Activated CD8-positive, alpha-beta T cell treated with anti-CD3 and anti-CD28 coated beads for 36 hours (primary cell): ENCODE measurements at places on chromosomes 16 and 17.

GRCh38 chr16:53849585-53849984, 145.6 kb downstream of the FTO start:
- H3K27ac ChIP-seq, result no peak overlapping the region
- DNase-seq, result no peak
- H3K36me3 ChIP-seq, result peaks cover 32% of the 10 kb centered on the region
- H3K27me3 ChIP-seq, result no peaks in the 10 kb centered on the region
- no peak overlapping the region for H3K4me3 ChIP-seq

DNA sequence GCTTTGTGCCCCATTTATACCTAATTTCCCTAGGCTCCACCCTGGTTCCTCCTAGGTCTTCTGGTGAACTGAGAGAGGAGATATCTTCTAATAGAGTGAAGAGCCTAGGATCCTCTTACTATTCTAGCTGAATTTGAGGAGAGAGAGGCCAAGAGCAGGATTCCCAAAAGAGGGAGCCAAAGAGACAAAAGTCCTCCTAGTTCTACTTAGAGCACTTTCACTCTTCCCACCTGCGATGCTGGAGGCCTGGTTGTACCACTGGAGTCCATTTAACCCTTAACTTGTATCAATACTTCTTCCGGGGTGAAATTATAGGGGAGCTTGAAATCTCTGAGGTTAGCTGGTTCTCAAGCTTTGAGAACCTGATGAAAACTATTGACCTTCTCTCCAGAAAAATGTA, 3.4 kb upstream of the SSH2 start:
- no peak overlapping the region for H3K27ac ChIP-seq
- peaks cover 2% of the 10 kb centered on the region for H3K36me3 ChIP-seq
- no peak overlapping the region for H3K4me3 ChIP-seq
- DNase-seq, result no peak

- DNase-seq, result no peak
- H3K27ac ChIP-seq, result peak overlapping the region; percentile 3
- no peaks in the 10 kb centered on the region for H3K27me3 ChIP-seq
- H3K4me1 ChIP-seq, result peaks cover 22% of the 10 kb centered on the region
- H3K4me3 ChIP-seq, result no peak overlapping the region
These were observed 33.5 kb upstream of the ARL6IP1 start for GRCh38 chr16:18834864-18835263.

DNA sequence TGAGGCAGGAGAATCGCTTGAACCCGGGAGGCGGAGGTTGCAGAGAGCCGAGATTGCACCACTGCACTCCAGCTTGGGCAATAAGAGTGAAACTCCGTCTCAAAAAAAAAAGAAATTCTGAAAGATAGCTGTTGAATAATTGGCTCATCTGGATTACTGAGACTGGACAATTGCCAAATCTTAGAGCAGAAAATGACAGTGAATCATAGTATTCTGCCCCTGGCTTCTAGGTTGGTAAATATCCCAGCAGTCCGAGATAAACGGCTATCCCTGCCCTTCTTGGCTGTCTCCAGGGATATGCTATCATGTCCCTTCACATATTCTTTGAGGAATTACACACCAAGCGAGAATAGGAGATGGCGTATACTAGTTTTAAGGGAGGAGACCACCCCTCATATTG, 35.5 kb upstream of the METTL16 start:
- no peak for DNase-seq
- H3K4me1 ChIP-seq, result peaks cover 9% of the 10 kb centered on the region
- no peak overlapping the region for H3K27ac ChIP-seq
- H3K4me3 ChIP-seq, result no peak overlapping the region
- H3K36me3 ChIP-seq, result no peaks in the 10 kb centered on the region
- H3K27me3 ChIP-seq, result peaks cover 4% of the 10 kb centered on the region

GRCh38 chr17:83191388-83192160, 112.2 kb downstream of the METRNL start:
- peaks cover 19% of the 10 kb centered on the region for H3K4me1 ChIP-seq
- H3K36me3 ChIP-seq, result no peaks in the 10 kb centered on the region
- DNase-seq, result no peak
- H3K27me3 ChIP-seq, result no peaks in the 10 kb centered on the region

GRCh38 chr17:7838090-7839075, 4.4 kb downstream of the KDM6B start:
- peaks cover 54% of the 10 kb centered on the region for H3K4me1 ChIP-seq
- H3K36me3 ChIP-seq, result peaks cover 18% of the 10 kb centered on the region
- no peaks in the 10 kb centered on the region for H3K27me3 ChIP-seq
- H3K27ac ChIP-seq, result peak overlapping the region; percentile 92
- peak overlapping the region; percentile 83 for H3K4me3 ChIP-seq
- DNase-seq, result peak; percentile 63

GRCh38 chr16:29729116-29729521, 16.7 kb downstream of the C16orf54 start:
- H3K4me1 ChIP-seq, result peaks cover 33% of the 10 kb centered on the region
- peaks cover 6% of the 10 kb centered on the region for H3K36me3 ChIP-seq
- no peak for DNase-seq

- peak overlapping the region; percentile 55 for H3K4me3 ChIP-seq
- peak; percentile 91 for DNase-seq
- no peaks in the 10 kb centered on the region for H3K27me3 ChIP-seq
- peaks cover 19% of the 10 kb centered on the region for H3K4me1 ChIP-seq
- H3K36me3 ChIP-seq, result peaks cover 2% of the 10 kb centered on the region
These were observed 6.6 kb downstream of the KCNAB3 start for GRCh38 chr17:7922845-7923628.

- no peaks in the 10 kb centered on the region for H3K36me3 ChIP-seq
- no peak overlapping the region for H3K27ac ChIP-seq
- H3K4me1 ChIP-seq, result no peaks in the 10 kb centered on the region
- no peak for DNase-seq
- no peak overlapping the region for H3K4me3 ChIP-seq
These were observed 502.2 kb upstream of the CA10 start for GRCh38 chr17:52660692-52661091.

- no peaks in the 10 kb centered on the region for H3K4me1 ChIP-seq
- H3K27me3 ChIP-seq, result peaks cover 4% of the 10 kb centered on the region
- no peak overlapping the region for H3K4me3 ChIP-seq
- no peaks in the 10 kb centered on the region for H3K36me3 ChIP-seq
These were observed 26.2 kb downstream of the ADAMTS18 start for GRCh38 chr16:77408607-77409006.

DNA sequence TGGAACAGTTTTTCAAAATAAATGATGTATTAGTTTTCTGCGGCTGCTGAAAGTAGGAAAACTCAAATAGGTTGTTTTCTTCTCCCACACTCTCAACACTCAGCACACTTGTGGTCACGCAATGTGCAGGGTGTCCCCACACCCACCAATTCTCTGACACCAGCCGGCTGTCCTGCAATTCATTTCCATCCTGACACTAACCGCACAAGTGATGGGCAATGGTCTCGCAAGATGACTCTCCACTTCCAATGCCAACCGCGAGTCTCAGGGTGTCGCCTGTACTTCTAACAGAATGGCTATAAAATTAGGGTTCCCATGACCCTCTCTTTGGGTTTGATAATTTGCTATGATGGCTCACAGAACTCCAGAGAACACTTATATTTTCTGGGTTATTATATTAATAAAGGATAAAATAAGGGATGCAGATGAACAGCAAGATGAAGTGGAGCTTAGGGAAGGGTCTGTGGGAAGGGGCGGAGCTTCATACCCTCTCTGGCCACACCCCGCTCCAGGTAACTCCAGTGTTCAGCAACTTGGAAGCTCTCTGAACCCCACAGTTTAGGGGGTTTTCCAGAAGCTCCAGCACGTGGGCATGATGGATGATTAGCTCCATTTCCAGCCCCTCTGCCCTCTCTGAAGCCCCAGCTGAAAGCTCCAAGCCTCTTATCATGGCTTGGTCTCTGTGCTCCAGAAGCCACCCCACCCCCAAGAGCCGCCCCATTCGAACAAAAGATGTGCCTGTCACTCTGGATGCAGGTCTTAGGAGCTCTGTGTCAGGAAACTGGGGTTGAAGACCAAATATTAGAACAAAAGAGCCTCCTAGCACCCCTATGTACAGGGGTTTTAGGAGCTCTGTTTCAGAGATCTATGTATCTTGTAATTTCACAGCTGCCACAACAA, 19.8 kb downstream of the TAF1C start:
- H3K27me3 ChIP-seq, result peaks cover 8% of the 10 kb centered on the region
- peak; percentile 38 for DNase-seq
- no peak overlapping the region for H3K27ac ChIP-seq
- no peaks in the 10 kb centered on the region for H3K36me3 ChIP-seq
- no peak overlapping the region for H3K4me3 ChIP-seq
- no peaks in the 10 kb centered on the region for H3K4me1 ChIP-seq

- no peaks in the 10 kb centered on the region for H3K27me3 ChIP-seq
- H3K27ac ChIP-seq, result no peak overlapping the region
- DNase-seq, result no peak
These were observed 468.0 kb upstream of the RBFOX1 start for GRCh38 chr16:6864671-6865070.

GRCh38 chr17:40345161-40345993, 19.2 kb downstream of the GJD3 start:
- peaks cover 23% of the 10 kb centered on the region for H3K36me3 ChIP-seq
- H3K4me1 ChIP-seq, result peaks cover 73% of the 10 kb centered on the region
- H3K27me3 ChIP-seq, result no peaks in the 10 kb centered on the region
- DNase-seq, result no peak
- H3K27ac ChIP-seq, result peak overlapping the region; percentile 53
- peak overlapping the region; percentile 45 for H3K4me3 ChIP-seq

- peaks cover 63% of the 10 kb centered on the region for H3K4me1 ChIP-seq
- H3K4me3 ChIP-seq, result peak overlapping the region; percentile 57
- peak overlapping the region; percentile 89 for H3K27ac ChIP-seq
- DNase-seq, result peak; percentile 87
- H3K36me3 ChIP-seq, result no peaks in the 10 kb centered on the region
- peaks cover 51% of the 10 kb centered on the region for H3K27me3 ChIP-seq
These were observed 328.4 kb downstream of the MAF start for GRCh38 chr16:79272141-79272577.

DNA sequence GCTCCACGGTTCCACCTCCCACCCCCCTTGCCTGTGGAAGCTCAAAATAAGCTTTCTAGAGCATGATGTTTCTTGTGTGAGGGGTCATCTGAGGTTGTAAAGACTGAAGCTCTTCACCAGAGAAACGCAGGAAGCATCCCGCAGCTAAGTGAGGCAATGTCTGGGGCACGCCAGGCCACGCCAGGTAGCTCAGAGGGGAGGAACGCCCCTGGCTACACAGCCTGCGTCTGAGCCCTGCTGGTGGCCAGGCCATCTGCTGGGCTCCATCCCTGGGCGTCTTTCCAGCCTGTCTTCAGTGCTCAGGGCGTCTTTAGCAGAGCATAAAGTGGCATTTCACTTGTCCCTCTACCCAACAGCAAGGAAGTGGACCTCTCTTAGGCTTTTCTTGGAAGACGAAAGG, 15.2 kb downstream of the SOCS3 start:
- no peak for DNase-seq
- peak overlapping the region; percentile 13 for H3K27ac ChIP-seq
- peaks cover 46% of the 10 kb centered on the region for H3K4me1 ChIP-seq
- H3K4me3 ChIP-seq, result no peak overlapping the region
- H3K27me3 ChIP-seq, result no peaks in the 10 kb centered on the region
- H3K36me3 ChIP-seq, result no peaks in the 10 kb centered on the region

GRCh38 chr16:49605536-49606254, 232.1 kb downstream of the C16orf78 start:
- H3K27me3 ChIP-seq, result peaks cover 6% of the 10 kb centered on the region
- H3K4me1 ChIP-seq, result no peaks in the 10 kb centered on the region
- H3K27ac ChIP-seq, result no peak overlapping the region

DNA sequence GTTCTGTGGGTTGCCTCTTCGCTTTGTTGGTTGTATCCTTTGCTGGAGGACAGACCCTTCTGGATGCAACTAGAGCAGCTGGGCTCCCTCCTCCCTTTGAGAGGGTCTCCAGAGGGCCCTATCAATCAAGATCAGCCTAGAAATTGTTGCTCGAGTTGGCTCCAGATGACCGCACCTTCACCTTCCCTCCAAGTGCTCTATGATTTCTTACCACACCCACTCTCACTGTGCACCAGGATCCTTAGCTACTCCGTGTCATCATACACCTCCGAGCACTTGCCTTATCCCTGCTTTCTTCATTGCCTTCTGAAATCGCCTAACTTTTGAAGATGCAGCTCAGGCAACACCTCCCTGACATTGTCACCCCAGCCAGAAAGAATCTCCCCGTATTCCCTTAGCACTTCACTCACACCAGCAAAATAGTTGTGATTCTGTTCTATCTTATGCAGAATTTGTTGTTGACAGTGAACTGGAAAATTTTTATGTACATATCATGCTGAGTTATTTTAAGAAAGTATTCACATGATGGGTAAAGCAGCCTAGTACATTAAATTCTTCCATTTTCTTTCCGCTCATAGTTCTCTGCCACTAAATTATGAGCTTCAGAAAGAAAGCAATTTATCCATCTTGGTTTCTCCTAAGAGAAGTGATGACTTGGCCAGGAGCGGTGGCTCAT, 52.9 kb downstream of the ABAT start:
- no peaks in the 10 kb centered on the region for H3K27me3 ChIP-seq
- no peak for DNase-seq
- H3K27ac ChIP-seq, result peak overlapping the region; percentile 70
- H3K4me3 ChIP-seq, result no peak overlapping the region
- no peaks in the 10 kb centered on the region for H3K36me3 ChIP-seq

DNA sequence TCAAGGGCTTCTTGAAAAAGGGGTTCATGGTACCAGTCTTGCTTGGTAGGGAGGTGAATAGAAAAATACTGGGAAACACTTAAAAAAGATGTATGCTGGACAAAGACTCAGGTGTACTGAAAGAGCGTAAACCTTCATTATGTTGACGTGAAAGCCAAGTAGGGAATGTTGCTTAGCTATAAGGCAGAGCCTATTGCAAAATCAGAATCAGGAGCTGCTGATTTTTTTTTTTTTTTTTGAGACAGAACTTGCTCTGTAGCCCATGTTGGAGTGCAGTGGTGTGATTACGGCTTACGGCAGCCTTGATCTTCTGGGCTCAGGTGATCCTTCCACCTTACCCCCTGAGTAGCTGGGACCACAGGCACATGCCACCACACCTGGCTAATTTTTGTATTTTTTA, 3.9 kb downstream of the TMEM94 start:
- no peak overlapping the region for H3K27ac ChIP-seq
- no peaks in the 10 kb centered on the region for H3K27me3 ChIP-seq
- no peaks in the 10 kb centered on the region for H3K36me3 ChIP-seq
- peaks cover 23% of the 10 kb centered on the region for H3K4me1 ChIP-seq
- DNase-seq, result no peak
- no peak overlapping the region for H3K4me3 ChIP-seq

DNA sequence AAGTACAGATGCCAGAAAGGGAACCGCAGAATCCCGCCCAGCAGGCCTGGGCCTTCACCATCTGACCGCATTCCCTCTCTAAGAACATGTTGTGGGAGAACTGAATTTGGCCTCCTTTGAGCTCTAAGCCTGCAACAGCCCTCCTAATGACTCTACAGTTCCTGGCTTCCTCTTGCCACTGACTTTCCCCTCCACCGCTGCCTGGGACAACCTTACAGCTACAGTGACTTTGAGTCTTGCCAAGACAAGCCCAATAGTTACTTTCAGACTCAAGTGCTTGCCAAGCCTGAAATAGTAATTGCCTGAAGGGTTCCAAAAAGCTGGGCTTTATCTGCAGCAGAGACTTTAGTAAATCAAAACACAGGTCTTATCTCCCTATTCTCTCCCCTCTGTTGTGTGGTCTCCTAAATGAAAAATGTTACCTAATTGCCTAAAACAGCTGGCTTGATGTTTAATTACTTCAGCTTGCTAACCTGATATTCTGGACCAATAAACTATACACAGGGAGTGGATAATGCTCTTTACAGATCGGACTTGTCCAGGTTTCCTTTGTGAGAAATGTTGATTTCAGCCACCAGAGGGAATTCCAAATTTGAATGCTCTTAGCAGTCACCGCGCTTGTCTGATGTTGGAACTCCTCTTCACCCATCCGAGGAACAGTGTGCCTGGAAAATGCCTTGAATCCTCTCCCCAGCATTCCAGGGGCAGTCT, 85.1 kb upstream of the TBX2 start:
- H3K27ac ChIP-seq, result no peak overlapping the region
- H3K4me1 ChIP-seq, result no peaks in the 10 kb centered on the region
- DNase-seq, result no peak
